ENCODE measurements at places on chromosomes 11 and 22.

DNA sequence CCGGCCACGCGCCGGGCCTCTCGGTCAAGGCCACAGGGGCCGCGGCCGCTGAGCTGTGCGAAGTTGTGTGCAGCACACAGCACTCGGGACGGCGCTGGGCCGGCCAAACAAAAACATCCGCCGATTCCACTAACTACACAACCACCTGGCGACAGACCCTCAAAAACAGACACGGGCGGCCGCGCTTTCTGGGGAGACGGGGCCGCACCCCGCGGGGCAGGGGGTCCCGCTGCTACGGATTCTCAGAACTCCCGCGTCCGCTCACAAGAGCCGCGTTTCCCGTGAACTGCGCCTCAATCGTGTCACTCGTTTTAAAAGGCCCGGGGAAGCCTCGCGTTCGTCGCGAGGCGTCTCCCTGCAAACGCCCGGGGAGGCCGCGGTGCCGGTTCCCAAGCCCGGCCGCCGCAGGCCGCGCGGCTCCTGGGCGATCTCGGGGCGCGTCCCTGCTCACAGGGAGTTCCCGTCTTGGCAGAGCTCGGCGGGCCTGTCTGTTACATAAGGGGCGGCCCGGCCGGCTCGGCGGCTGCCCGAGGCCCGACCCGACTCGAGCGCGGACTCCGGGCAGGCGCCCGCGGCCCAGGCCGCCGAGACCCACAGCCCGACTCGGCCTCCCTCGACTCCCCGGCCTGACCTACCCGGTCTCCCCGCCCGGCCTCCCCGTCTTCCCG lies 936 bp downstream of the BRD1 start:
- peak; percentile 74 for DNase-seq

DNA sequence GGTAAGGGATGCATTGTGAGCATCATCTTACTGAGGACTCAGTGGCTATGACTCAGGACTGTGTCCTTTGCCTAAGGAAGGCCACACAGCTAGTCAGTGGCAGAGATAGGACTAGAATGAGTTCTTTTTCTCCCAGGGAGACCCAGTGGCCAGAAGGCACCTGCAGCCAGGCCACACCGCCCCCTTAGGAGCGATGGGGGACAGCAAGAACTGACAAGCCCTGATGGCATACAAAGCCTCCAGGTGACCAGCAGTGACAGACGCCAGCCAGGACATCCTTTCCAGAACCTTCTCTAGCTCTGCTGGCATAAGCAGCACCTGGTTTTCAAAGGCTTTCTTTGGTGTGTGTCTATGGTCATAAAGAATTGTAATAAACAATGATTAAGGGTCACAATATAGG lies 240.1 kb downstream of the ST3GAL4 start:
- no peak for DNase-seq

DNA sequence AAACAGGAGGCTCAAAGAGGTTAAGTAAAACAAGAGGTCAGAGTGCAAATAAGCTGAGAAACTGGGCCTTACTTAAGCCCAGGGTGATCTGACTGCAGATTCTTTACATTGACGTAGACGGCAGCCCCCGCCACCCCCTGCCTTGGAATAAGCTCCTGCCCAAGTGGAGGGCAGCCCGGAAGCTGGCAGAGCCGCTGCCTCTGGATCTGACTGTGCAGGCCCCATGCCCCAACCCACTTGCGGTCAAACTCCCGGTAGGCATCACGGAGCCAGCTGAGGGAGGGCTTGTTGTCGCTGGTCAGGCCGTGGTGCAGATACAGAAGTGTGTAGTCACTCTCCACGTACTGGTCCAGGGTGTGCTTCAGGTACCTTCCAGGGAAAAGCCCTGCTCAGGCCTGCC lies 18.6 kb downstream of the ARHGAP1 start:
- DNase-seq, result no peak

GRCh38 chr22:49799431-49800075 lies 28.1 kb downstream of the BRD1 start:
- no peak for DNase-seq

DNA sequence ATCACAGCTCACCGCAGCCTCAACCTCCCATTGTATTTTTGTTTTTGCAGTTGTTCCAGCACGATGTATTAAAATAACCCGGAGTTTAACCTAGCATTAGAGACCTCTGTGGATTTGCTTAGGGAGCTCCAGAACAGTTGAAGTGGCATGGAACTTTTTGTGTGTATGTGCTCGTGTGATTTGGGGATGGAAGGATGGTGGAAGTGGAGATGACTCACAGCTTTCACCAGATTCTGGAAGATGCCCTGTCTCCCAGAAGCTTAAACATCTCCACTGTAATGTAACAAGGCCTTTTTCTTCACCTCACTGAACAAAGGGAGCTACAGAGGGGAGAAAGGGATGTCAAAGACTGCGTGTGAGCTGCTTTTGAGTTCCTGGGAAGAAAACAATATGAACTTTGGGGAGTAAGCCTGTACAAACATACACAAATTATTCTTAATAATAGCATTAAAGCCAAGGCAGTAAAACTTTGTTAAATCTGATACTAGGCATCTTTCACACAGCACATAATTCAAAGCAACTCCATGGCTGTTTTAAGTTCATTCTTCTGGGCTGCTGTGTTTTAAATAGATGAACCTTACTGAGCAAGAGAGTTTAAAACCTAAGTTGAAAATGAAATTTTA lies 226.4 kb downstream of the ADAMTS15 start:
- no peak for DNase-seq

- DNase-seq, result no peak
These were observed 307.7 kb upstream of the KIRREL3 start for GRCh38 chr11:127308291-127308690.

DNA sequence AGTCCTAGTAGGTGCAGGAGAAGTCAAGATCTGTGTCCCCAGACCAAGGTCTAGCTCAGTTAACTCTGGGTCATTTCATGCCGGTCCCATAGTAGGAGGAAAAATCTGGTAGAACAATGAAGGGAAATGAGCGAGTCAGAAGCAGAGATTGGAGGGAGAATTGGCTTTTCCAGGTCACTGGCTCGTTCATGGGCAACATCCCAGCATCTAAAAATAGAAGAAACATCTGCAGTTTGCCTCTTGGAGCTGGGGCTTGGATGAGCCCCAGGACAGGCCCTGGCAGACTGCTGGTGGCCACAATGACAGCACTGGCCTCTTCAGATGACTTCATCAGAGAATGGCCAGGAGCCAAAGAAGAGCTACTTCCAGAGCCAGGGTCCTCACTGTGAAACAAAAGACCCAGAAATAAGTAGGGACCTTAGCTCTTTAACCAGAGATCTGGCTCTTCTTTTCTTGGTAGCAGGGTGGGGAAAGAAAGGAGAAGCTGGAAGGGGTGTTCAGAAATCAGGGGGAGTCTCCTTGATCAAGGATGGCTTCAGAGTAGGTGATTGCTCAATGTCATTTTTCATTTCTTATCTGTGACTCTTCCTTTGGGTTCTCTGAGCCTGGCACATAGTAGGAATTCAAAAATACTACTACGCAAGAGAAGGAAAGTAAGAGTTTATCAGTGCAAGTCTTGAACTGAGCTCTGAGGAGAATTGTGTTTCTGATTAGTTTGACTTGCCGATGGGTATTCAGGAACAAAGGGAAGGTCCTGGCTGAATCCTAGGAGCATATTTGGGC lies 102.6 kb downstream of the TMPRSS5 start:
- no peak for DNase-seq

DNA sequence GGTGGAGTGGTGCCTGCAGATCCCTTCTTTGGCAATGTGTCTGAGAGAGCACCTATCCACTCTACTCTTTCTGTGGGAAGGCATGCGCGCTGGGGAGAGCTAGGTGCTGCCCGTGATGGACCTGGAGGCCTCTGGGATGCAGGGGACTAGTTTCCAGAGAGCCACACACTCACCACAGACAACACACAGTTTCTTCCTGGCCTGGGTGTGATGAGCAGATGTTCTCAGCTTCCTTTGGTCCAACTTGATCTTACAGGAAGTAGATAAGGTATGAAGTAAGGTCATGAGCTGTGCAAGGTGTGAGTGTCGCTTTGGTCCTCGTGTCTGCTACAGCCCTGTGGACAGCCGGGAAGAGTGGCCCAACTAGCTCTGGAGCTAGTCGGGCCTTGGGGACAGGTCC lies 27.3 kb upstream of the SUSD2 start:
- DNase-seq, result peak; percentile 32

Measured in B cell (primary cell).